Neural progenitor cell (in vitro differentiated cells): ENCODE measurements at places on chromosomes 1 and 21. TPM values are rescaled to one million over a fixed set of nuclear protein-coding genes. Genes with fewer than 3 reads are reported as not detected.
A peak's percentile ranks its signal among the peaks of the same experiment; 100 is the strongest.

RAB25 gene
- 2.4 and 7.7 TPM in 2 replicates for total RNA-seq

LRRC38 gene
- not detected in 2 replicates for total RNA-seq

MYOG gene
- total RNA-seq = not detected in 2 replicates

EFNA3 gene
- total RNA-seq = 4.0 and 9.6 TPM in 2 replicates

GPR161 gene
- total RNA-seq = 21.1 and 26.5 TPM in 2 replicates

DNA sequence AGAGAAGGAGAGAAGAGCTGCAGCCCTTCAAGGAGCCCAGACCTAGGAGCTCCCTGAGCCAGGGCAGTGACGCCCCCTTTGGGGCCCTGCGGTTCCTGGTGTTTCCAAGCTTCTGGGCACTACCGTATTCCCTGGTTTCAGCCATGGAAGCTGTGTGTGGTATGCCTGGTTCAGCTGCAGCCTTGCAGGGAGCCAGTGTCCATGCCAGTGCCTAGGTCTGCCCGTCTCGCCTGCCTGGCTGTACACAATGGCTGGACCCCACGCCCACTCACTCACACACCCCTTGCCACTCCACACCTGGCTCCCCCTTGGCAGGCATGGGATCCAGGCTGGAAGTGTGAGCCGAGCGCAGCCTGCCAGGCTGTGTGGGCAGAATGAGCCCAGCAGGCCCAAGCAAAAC, 87.7 kb downstream of the ADARB1 start:
- H3K27ac ChIP-seq = no peak overlapping the region
- H3K36me3 ChIP-seq = no peaks in the 10 kb centered on the region
- DNase-seq = no peak
- H3K4me1 ChIP-seq = peaks cover 24% of the 10 kb centered on the region

- no peaks in the 10 kb centered on the region for H3K27me3 ChIP-seq
- no peak overlapping the region for H3K4me3 ChIP-seq
- DNase-seq = no peak
- no peaks in the 10 kb centered on the region for H3K4me1 ChIP-seq
- H3K27ac ChIP-seq = no peak overlapping the region
Observed at GRCh38 chr1:176853503-176853902, 311.0 kb downstream of the ASTN1 start.

GRCh38 chr1:181898773-181899172, 162.7 kb downstream of the ZNF648 start:
- H3K4me3 ChIP-seq = no peak overlapping the region
- H3K4me1 ChIP-seq = no peaks in the 10 kb centered on the region
- no peak for DNase-seq
- no peaks in the 10 kb centered on the region for H3K36me3 ChIP-seq

GRCh38 chr1:210901981-210902770, 231.8 kb downstream of the KCNH1 start:
- H3K4me3 ChIP-seq = no peak overlapping the region
- no peak for DNase-seq
- no peak overlapping the region for H3K27ac ChIP-seq
- H3K4me1 ChIP-seq = peaks cover 6% of the 10 kb centered on the region
- no peaks in the 10 kb centered on the region for H3K36me3 ChIP-seq

- no peak overlapping the region for H3K27ac ChIP-seq
- no peaks in the 10 kb centered on the region for H3K36me3 ChIP-seq
- no peak for DNase-seq
- no peaks in the 10 kb centered on the region for H3K27me3 ChIP-seq
Observed at GRCh38 chr1:233516732-233517131, 97.2 kb upstream of the KCNK1 start.

GRCh38 chr1:15962176-15962575, 13.7 kb downstream of the ZBTB17 start:
- no peaks in the 10 kb centered on the region for H3K36me3 ChIP-seq
- peaks cover 9% of the 10 kb centered on the region for H3K4me1 ChIP-seq
- no peak overlapping the region for H3K27ac ChIP-seq
- DNase-seq = no peak

DNA sequence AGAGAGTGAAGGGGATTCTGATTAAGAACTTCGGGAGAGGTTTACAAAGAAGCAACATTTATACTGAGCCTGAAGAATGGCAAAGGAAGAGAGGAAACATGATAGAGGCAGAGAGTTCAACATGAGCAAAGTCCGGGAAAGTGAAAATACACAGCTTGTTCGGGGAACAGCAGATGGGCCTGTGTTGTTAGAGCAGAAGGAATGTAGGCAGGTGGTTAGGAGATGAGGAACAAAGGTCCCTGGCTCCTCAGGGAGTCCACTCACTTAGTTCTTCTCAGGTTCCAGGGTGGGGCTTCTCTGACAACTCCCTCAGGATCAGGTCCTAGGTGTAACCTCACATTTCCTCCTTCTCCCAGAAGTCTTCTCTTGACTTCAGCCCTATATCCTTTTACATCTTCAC, 5.1 kb upstream of the ZNF326 start:
- no peaks in the 10 kb centered on the region for H3K27me3 ChIP-seq
- no peak overlapping the region for H3K27ac ChIP-seq
- peaks cover 14% of the 10 kb centered on the region for H3K4me1 ChIP-seq
- no peaks in the 10 kb centered on the region for H3K36me3 ChIP-seq
- DNase-seq = no peak

DNA sequence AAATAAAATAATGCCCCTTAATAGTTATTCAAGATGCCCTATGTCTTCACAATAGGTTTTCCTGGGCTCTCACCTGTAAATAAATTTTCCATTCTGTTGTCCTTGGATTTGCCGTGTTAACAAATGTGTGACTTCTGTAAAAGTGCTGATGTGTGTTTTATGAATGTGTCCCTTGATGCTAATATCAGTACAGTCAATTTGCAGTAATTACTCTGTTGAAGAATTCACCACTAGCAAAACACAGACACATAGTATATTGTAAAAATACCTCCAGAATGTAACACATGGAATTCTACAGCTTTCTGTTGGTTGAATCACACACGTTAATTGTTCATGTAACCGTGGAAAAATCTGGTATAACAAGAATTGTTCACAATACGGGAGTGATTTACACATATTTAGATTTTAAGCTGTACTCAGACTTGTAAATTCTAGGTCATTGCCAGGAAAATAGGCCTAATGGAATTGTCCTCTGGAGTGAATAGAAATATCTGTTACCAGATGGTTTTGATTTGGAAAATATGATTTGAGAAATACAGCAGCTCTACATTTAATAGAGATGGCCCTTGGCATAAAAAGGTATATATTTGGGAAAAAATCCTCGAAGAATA, 36.7 kb upstream of the KCNK2 start:
- H3K27me3 ChIP-seq = no peaks in the 10 kb centered on the region
- no peak overlapping the region for H3K27ac ChIP-seq
- H3K4me1 ChIP-seq = no peaks in the 10 kb centered on the region
- H3K4me3 ChIP-seq = no peak overlapping the region

GRCh38 chr1:29259802-29260441, 23.6 kb downstream of the PTPRU start:
- H3K27ac ChIP-seq = no peak overlapping the region
- H3K4me1 ChIP-seq = peaks cover 31% of the 10 kb centered on the region
- DNase-seq = peak; percentile 82

- no peak overlapping the region for H3K27ac ChIP-seq
- no peak overlapping the region for H3K4me3 ChIP-seq
- no peaks in the 10 kb centered on the region for H3K4me1 ChIP-seq
Observed at GRCh38 chr1:11622398-11622797, 31.8 kb downstream of the FBXO2 start.

DNA sequence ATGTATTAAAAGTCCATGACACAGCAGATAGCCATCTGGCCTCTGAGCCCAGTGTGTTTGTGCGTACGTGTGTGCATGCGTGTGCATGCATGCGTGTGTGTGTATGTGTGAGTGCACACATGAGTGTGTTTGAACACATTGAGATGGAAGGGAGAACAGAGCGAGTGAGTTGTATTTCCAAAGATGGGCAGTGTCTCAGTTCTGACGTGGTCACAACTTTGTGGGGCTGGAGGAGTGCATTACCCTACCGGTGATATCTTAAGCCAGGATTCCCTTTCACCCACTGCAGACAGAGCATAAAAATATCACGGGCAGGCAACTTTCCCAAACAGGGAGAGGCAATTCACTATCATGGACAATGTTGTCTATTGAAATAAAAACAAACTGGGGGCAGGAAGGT, 27.8 kb downstream of the IRF2BP2 start:
- no peaks in the 10 kb centered on the region for H3K4me1 ChIP-seq
- H3K27ac ChIP-seq = no peak overlapping the region
- no peak overlapping the region for H3K4me3 ChIP-seq
- no peak for DNase-seq
- H3K36me3 ChIP-seq = no peaks in the 10 kb centered on the region
- H3K27me3 ChIP-seq = no peaks in the 10 kb centered on the region

GRCh38 chr1:192904438-192904895, 95.6 kb downstream of the RGS2 start:
- no peak for DNase-seq
- H3K36me3 ChIP-seq = no peaks in the 10 kb centered on the region
- no peak overlapping the region for H3K4me3 ChIP-seq
- no peak overlapping the region for H3K27ac ChIP-seq

- no peaks in the 10 kb centered on the region for H3K27me3 ChIP-seq
- H3K4me1 ChIP-seq = peaks cover 5% of the 10 kb centered on the region
- no peak overlapping the region for H3K4me3 ChIP-seq
- H3K36me3 ChIP-seq = no peaks in the 10 kb centered on the region
- no peak overlapping the region for H3K27ac ChIP-seq
Observed at GRCh38 chr1:169259816-169260215, 107.8 kb downstream of the NME7 start.

GRCh38 chr1:24417681-24418080, 2.1 kb downstream of the NIPAL3 start:
- no peaks in the 10 kb centered on the region for H3K27me3 ChIP-seq
- H3K36me3 ChIP-seq = no peaks in the 10 kb centered on the region
- no peak for DNase-seq
- H3K4me1 ChIP-seq = peaks cover 3% of the 10 kb centered on the region
- no peak overlapping the region for H3K4me3 ChIP-seq

DNA sequence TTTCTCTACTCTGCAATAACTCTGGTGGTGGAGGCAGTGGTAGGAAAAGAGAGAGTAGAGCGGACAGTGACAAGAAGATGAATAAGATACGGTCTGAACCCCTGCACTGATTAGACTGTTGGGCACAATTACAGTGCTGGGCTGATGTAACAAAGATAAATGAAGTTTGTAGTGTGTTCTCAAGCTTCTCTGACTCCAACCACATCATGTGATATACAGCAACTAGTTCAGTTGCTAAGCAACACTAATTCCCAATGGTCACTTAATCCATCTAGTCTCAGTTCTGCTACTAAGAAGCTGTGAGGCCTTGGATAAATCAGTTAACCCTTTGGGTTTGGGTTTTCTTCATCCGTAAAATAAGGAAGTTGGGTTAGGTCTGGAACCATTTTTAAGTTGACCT, 17.3 kb downstream of the DDR2 start:
- peak; percentile 66 for DNase-seq
- H3K27ac ChIP-seq = no peak overlapping the region
- peaks cover 13% of the 10 kb centered on the region for H3K4me1 ChIP-seq
- H3K27me3 ChIP-seq = no peaks in the 10 kb centered on the region

- H3K36me3 ChIP-seq = no peaks in the 10 kb centered on the region
- peak; percentile 8 for DNase-seq
- no peaks in the 10 kb centered on the region for H3K27me3 ChIP-seq
- H3K4me1 ChIP-seq = peaks cover 8% of the 10 kb centered on the region
- H3K4me3 ChIP-seq = no peak overlapping the region
Observed at GRCh38 chr1:57489358-57490036, 65.6 kb upstream of the DAB1 start.

GRCh38 chr1:93111065-93111464, 32.0 kb downstream of the MTF2 start:
- H3K4me1 ChIP-seq = no peaks in the 10 kb centered on the region
- H3K27me3 ChIP-seq = no peaks in the 10 kb centered on the region
- H3K27ac ChIP-seq = no peak overlapping the region
- H3K36me3 ChIP-seq = peaks cover 21% of the 10 kb centered on the region
- no peak for DNase-seq

GRCh38 chr1:24960071-24960801, 30.2 kb upstream of the RUNX3 start:
- no peak overlapping the region for H3K4me3 ChIP-seq
- H3K27ac ChIP-seq = no peak overlapping the region
- no peak for DNase-seq

DNA sequence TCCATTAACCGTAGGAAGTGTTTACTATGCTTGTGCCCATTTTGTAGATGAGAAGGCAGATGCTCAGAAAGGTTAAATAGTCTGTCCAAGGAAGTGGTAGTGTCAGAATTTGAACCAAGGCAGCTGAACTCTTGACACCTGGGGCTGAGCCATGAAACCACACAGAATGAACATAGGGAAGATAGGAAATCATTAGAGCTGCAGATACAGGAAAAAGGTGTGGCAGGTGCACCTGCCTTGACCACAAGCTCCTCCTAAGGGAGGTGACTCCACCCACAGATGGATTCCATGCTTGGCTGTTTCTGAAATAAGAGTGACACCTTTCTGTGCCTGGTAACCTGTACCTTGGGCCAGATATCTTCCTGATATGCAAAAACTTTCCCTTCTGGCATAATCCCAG, 69.9 kb upstream of the IGSF21 start:
- peaks cover 12% of the 10 kb centered on the region for H3K4me1 ChIP-seq
- peaks cover 4% of the 10 kb centered on the region for H3K27me3 ChIP-seq
- H3K36me3 ChIP-seq = no peaks in the 10 kb centered on the region

- no peak for DNase-seq
- no peak overlapping the region for H3K4me3 ChIP-seq
- peaks cover 5% of the 10 kb centered on the region for H3K36me3 ChIP-seq
- H3K4me1 ChIP-seq = no peaks in the 10 kb centered on the region
- H3K27ac ChIP-seq = peak overlapping the region; percentile 46
Observed at GRCh38 chr1:21139601-21140000, 37.1 kb downstream of the EIF4G3 start.

DNA sequence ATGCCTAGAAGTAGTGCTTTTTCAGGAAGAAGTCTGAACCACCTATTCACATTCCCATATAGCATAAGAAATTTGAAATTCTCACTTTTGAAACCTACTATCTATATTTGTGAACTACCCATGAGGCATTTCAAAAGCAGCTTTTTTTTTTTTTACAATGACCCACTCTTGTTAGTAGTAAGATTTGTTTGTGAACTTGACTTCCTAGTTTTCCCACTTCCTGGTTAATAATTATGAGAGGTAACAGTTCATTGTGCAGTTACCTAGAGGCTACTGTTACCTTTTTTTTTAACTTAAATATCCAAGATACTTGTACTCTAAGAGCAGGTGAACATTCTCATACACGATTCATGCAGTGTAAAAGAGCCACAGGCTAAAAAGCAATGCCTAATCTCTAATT, 371.7 kb upstream of the ADGRL2 start:
- H3K27me3 ChIP-seq = no peaks in the 10 kb centered on the region
- no peaks in the 10 kb centered on the region for H3K36me3 ChIP-seq
- H3K4me1 ChIP-seq = peaks cover 44% of the 10 kb centered on the region
- no peak for DNase-seq
- no peak overlapping the region for H3K27ac ChIP-seq

DNA sequence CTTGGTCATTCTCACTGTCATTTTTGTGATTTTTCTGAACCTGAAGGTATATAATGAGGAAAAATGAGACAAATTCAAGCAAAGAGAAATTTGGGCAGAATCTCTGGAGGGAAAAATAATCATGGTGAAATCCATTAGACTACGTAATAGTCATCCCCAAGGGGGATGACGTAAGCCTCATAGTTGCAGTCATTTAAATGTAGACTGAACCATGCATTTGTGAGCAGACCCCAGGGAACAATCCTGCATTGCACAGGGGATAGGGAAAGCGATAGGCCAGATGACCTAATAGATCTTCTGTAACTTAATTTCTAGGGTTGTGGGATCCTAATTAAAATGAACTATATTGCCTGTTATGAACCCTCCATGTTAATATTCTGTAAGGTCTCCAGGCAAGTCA, 167.4 kb upstream of the C1orf21 start:
- H3K4me3 ChIP-seq = no peak overlapping the region
- peaks cover 13% of the 10 kb centered on the region for H3K27me3 ChIP-seq
- H3K4me1 ChIP-seq = peaks cover 18% of the 10 kb centered on the region
- DNase-seq = no peak
- no peaks in the 10 kb centered on the region for H3K36me3 ChIP-seq

GRCh38 chr1:35533586-35533985, 23.6 kb downstream of the KIAA0319L start:
- DNase-seq = no peak
- no peaks in the 10 kb centered on the region for H3K27me3 ChIP-seq
- peaks cover 7% of the 10 kb centered on the region for H3K36me3 ChIP-seq
- H3K4me1 ChIP-seq = peaks cover 8% of the 10 kb centered on the region
